ENCODE measurements at places on chromosomes 3 and 15.

DNA sequence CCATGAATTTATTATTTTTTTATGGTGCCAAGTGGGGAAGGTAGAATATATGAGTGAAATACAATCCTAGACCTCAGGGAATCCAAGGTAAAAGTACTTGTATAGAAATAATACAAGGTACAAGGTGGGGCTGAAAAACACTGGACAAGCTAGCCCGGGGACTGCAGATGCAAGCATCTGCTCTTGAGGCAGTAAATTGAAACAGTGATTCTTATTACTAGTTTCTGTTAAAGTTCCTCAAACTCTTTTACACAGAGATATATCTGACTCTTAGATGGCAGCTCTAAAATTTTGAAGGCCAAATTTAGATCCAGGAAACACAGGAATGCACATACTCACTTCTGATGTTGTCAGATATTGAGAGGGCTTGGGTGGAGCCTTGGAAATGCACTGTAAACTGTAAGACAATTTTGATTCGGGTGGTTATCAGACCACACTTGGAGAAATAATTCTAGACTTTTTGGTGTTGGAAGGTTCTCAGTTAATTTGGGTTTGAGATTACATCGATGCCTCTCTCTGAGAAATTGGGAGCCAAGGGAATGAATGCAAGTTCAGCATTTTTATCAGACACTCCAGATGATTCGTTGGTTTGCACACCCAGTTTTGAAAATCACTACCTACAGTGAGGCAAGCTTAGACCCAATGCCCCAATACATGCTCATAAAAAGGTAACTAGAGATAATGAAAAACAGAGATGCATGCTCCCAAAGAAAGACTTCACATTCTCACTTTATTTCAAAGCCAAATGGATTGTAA lies 7.3 kb downstream of the TP63 start:
- DNase-seq, result no peak

DNA sequence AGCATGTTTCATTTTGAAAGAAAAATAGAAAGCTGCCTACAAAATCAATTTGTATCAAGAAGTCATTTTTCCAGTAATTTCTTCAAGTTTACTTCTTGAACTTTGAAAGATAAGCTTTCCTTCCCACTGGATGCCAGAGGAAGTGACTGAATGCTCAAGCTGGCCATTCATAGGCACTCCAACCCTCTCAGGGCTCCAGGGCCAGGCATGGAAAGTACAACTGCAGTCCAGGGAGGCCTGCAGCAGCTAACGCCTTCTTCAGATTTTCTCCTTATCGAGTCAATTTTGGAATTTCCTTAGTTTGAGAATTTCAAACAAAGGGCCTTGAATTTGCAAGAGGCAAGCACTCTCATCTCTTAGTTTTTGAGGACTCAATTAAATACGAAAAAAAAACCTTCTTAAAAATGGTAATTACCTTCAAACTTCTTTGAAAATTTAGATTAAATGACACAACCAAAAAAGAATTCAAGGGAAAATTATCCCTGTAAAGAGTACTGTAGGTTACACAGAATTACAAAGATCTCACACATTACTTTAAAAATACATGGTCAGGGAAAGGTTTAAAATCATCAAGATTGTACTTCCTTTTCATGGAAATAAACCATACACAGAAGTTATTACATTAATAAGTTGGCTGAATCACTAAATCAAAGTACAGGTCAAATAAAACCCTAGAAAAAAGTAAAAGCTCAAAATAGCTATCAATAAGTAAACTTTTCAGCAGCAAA lies 2.5 kb downstream of the UBP1 start:
- DNase-seq, result no peak

DNA sequence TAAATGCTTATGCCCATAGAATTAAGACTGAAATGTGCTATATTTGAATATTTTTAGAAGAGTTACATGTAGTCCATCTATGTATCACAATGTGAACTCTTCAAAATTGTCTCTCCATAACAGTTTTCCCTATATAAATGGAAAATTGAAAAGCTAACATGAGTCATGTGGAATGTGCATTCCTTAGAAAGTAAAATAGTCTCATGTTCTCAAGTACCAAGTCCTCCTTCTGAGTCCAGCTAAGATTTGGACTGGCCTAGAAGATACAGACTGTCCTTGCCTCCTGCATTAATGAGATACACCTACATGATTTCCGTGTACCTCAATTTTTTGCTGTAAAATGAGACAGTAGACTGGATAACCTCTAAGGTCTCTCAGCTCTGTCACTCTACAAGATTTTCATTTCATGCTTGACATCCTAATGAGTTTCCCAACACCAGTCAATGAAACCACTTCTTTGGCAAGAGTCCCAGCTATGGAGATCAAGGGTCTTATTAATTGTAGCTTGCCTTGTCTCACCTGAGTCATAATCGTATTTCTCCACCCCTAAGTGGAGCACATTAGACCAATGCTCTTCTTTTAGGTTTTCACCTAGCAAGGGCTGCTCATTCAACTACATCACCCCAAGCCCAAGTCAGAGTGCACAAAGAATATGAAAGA lies 350.6 kb upstream of the IL12A start:
- DNase-seq, result no peak

DNA sequence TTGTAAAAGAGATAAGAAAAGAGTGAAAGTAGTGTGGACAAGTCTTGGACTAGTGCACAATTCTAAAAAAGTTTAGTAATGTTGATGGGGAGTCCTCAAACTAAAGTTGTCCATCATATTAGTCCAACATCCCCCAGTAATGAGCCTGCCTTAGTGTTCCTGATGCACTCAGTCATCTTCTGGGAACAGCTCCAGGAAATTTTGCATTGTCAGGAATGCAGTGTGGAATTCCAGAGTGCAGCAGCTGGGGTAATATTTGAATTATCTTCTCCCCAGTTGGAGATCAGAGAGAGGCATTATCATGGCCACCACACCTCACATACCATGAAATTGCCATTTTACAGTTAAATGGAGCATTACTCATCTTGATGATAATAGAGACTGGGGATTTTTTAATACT lies 528.8 kb upstream of the NAALADL2 start:
- DNase-seq, result no peak

DNA sequence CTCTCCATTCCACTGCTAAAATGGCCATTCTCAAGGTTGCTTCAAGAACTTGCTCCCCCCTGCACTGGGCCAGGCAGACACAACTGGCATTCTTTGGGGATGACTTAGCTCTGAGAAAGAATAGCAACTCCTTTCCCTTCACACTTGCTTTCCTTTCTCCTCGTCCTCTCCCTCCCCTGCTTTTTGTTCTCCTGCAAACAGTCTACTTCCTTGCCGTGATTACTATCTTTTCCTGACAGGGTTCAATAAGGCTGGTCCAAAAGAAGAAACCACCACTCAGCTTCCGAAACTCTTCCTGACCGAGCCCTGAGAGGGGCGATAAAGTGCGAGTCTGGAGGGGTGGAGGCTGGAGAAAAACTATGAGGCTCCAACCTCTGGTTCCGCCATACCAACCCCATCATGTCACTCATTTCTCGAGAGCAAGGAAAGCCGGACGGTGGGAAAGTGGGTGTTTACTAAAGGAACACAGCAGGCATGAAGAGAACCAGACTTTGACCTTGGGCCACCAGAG lies 5.0 kb downstream of the AMOTL2 start:
- no peak for DNase-seq

GRCh38 chr15:49902685-49903501 lies 216.1 kb downstream of the ATP8B4 start:
- DNase-seq, result no peak

- no peak for DNase-seq
Observed at GRCh38 chr3:178263236-178263916, 272.9 kb upstream of the KCNMB2 start.

- DNase-seq, result no peak
Observed at GRCh38 chr3:9246189-9246588, 3.3 kb downstream of the SRGAP3 start.

DNA sequence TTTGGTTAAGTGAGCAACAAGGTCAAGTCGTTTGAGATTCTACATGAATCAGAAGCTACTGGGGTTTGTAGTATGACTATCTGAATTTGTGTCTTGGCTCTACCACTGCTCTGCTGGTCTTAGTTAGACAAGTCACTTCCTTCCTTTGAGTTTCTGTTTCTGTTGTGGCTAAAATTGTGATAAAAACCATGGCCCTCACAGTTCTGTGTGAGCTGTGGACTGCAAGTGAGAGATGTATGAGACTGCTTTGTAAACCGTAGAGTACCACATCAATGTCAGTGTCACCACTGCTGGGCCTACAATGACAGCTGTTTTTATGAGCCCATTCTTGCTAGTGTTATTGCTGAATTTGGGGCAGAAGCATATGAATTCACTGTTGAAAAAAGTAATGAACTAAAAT lies 32.7 kb downstream of the RARB start:
- no peak for DNase-seq

DNA sequence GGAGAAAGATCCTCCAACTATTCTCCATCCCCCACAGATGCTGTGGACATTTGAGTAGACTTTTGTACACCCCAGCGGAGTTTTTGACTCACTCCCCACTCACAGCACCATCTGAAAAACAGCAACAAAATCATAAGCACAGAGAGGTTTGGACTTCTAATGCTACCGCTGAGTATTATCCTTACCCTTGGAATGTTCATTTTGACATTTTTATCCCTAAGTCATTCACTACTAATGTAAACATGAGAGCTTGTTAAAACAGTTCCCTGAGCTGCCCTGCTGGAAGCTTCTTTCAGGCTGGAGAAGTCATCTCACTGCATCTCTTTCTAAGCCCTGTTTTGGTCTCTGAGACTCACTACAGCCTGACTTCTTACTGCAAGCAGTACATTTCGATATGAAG lies 1045.9 kb downstream of the MCTP2 start:
- DNase-seq, result no peak

- no peak for DNase-seq
Observed at GRCh38 chr3:141900343-141900742, 23.9 kb downstream of the ATP1B3 start.

DNA sequence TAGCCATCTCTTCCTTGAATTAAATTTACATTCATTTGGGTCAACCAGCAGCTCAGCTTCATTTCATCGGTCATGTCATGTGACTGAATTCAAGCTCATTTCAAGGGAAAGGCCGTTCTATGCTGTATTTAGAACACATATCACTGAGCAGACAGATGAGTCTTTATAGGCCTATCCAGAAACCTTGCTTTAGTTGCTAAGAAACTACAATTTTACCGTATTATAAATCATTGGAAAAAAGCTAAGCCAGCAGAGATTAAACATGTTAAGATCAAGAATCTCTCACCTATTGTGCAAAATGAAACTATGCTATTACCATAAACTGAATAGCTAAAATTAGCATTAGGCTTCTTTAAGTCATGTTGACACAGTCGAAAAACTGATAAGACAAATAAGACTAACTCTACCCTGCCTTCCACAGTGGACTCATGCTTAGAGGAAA lies 2.2 kb downstream of the NPTN start:
- no peak for DNase-seq

DNA sequence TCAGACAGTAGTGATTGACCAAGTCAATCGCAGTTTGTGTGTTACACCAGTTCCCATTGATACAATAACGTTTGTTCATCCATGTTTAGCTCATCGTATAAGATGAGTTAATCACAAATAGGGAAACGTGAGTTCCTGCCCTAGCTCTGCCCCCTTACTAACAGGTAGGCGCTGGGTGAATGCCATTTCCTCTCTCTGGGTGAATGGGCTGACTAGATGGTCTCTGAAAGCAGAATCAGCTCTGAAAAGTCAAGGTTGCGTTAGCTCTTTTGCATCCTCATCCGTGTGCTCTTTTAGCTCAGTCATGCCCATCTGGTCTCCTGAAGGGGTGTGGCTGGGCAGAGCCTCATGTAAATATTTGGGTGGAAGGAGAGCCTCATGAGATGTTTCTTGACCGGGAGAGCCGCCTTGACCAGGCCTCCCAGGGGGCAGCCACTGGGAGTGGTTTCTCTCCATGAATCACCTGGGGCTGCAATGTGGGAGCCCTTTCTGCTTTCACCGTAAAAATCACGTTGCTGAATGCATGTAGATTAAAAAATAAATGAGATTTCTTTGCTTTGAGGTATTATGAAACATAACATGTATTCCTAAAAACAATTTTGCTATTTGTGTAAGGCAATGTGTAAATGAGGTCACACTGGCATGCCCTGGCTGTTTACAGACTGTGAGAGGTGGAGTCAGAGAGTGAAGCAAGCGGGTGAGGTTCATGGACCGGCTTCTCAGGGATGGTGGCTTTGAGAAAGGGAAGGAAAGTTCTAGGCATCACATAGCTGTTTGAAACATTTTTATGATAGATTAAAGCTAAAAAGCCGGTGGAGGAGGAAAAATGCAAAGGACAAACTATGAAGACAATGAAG lies 108.4 kb upstream of the RASGRP1 start:
- no peak for DNase-seq

DNA sequence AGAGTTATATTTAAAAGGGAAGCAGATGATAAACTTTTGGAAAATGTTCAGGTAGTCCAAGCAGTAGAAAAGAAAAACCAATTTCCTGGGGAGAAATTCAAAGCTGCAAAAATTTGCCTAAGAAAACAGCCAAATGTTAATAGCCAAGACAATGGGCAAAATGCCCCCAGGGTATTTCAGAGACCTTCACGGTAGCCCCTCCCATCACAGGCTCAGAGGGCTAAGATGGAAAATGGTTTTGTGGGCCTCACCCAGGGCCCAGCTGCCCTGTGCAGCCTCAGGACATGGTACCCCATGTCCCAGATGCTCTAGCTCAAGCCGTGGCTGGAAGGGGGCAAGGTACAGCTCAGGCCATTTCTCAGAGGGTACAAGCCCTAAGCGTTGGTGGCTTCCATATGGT lies 391.0 kb downstream of the ZIC4 start:
- DNase-seq, result no peak

GRCh38 chr3:14340960-14341708 lies 61.3 kb upstream of the SLC6A6 start:
- DNase-seq, result no peak

GRCh38 chr3:25441234-25441856 lies 13.3 kb downstream of the RARB start:
- DNase-seq, result no peak

DNA sequence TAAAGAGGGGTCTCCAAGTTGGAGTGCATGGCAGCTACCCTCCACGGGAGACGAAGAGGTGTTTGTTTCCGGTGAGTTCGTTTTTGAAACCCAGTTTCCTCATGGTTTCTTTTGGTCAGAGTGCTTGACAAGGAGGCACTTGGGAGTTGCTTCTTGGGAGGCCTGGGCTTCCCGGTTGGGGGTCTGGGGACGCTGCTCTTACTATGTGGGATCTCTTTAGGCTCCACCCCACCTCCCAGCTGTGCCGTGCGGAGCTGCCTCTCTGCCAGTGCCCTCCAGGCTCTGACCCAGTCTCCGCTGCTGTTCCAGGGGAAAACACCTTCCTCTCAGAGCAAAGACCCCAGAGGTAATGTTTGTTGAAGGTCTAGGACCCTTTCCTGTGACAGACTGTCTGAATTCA lies 29.6 kb downstream of the KIF7 start:
- DNase-seq, result no peak

DNA sequence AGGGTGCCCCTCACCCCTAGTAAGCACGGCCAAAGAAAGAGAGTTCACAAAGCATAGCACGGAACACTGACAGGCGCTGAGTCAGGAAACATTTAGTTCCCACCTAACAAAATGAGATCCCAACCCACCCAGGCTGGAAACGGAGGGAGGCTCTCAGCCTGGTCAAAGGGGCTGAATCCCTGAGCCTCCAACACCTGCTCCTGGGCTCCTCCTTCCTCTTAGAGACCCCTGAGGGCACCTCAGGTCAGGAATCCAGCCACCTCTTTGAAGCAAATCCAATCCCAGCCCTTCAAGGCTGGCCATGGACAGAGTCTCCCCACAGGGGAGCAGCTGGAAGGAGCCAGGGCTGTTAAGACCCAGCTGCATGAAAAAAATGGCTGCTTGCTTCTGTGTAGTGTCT lies 154.4 kb upstream of the HES1 start:
- DNase-seq, result no peak

- DNase-seq, result no peak
Observed at GRCh38 chr15:85947021-85947420, 132.7 kb upstream of the AGBL1 start.

- DNase-seq, result no peak
Observed at GRCh38 chr15:91311986-91312385, 211.9 kb downstream of the SV2B start.

Data from stimulated activated CD8-positive, alpha-beta memory T cell treated with anti-CD3 and anti-CD28 coated beads, Interleukin-15, amount 100 ng/mL, for 24 hours (primary cell).